ENCODE measurements at places on chromosomes 12 and 14.

GRCh38 chr14:100790502-100791347 is 35.2 kb upstream of the MEG3 start:
- no peak for DNase-seq

GRCh38 chr12:4526923-4527546 is 11.7 kb upstream of the RAD51AP1 start:
- DNase-seq = no peak

- no peak for DNase-seq
Observed at GRCh38 chr12:24943947-24944600, 4.8 kb downstream of the BCAT1 start.

GRCh38 chr12:26058308-26058707 is 66.5 kb downstream of the BHLHE41 start:
- no peak for DNase-seq

DNA sequence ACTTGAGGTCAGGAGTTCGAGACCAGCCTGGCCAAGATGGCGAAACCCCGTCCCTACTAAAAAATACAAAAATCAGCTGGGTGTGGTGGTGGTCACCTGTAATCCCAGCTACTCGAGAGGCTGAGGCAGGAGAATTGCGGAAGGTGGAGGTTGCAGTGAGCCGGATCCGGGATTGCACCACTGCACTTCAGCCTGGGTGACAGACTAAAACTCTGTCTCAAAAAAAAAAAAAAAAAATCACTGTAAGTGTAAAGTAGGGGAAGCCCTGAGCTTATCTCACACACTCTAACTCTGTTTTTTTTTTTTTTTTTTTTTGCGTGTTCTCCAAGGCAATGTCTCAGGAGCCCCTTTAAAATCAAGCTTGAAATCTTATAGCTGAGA is 421 bp upstream of the RBMS2 start:
- no peak for DNase-seq

DNA sequence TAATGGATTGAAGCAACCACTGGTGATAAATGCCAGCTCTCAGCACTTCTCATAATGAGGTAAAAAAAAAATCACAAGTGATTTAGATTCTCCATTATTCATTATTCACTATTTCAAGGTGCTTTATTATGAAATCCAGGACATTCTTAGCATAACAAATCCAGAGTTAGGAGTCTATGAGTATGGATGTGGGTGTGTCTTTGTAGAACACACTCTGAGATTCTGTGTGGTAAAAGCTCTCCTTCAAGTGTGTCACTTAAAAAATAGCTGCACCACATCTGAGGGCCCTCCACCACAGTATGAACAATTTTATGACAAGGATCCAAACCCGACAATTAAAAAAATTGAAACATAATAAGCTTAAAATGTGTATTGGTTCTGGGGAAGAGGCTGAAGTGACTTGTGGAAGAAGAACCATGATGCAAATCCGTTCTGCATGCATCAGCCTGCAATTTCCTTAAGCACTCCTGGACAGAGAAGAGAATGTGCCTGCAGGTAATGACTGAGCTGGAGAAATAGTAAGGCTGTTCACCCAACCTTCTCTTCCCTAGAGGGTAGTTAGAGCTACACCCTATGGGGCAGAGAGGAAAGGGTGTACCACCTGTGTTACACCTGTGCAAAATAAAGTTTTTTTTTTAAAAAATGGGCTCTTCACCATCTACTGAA is 488.5 kb upstream of the MGAT4C start:
- DNase-seq = no peak

DNA sequence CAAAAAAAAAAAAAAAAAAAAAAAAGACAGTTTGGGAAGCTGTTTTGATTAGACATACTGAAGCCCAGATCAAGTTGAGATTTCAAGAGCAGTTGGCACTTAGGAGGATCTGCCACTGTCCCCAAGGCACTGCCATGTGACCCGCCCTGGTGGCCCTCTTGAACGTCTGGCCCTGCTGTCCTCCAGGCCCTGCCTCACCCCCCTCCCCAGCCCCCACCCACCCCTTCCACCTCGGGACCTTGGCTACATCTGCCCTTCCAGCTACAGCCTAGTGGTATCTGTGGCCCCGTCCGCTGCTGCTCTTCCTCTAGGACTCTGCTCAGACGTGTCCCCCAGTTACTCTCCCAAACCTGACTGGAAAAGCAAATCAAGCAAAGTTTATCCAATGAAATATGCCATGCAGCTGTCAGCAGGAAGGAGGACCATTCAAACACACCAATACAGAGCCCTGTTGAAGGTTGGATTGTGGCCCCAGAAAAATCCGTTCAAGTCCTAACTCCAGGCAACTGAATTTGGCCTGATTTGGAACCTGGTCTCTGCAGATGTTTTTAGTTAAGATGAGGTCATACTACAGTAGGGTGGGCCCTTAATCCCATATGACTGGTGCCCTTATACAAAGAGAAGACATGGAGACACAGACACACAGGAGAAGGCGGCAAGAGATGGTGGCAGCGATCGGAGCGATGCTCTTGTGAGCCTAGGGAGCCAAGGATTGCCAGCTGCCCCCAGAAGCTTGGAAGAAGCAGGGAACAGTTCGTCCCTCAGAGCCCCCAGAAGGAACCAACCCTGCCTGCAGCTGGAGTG is 17.7 kb downstream of the SLC25A29 start:
- DNase-seq = no peak

Measured in gastrocnemius medialis (tissue), 4 donors.